Stimulated activated CD8-positive, alpha-beta memory T cell treated with anti-CD3 and anti-CD28 coated beads, Interleukin-4, amount 100 ng/mL, for 24 hours (primary cell): ENCODE measurements at places on chromosomes 3 and 15.

GRCh38 chr3:144585408-144585807, 613.8 kb downstream of the DIPK2A start:
- no peak for DNase-seq

GRCh38 chr3:124919756-124920155, 14.8 kb downstream of the MUC13 start:
- DNase-seq = no peak

- DNase-seq = peak; percentile 35
Measured at GRCh38 chr15:25710184-25710583, 152.9 kb downstream of the ATP10A start.

GRCh38 chr3:144953959-144954358, 982.3 kb downstream of the DIPK2A start:
- no peak for DNase-seq

GRCh38 chr15:90266061-90266431, 574 bp downstream of the NGRN start:
- peak; percentile 31 for DNase-seq

DNA sequence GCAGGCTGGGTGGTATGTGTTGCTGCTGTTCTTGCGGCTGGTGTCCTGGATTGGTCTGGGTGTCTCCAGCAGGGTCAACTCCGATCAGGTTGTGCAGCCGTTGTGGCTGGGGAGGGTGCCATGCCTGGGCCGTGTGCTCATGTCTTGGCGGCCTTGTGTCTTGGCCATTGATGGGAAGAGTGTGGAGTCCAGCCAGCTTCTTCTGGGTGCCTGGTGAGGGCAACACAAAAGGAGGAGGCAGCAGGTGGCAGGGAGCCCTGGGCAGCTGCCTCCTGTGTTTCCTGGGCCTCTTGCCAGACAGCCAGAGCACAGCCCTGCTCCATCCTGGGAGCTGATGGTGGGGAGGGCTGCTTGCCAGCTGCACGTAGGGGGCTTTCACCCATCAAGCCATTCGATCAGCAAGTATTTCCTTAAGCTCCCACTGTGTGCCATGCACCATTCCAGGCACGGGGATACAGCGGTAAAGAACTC, 4.3 kb downstream of the CHAC1 start:
- no peak for DNase-seq

DNA sequence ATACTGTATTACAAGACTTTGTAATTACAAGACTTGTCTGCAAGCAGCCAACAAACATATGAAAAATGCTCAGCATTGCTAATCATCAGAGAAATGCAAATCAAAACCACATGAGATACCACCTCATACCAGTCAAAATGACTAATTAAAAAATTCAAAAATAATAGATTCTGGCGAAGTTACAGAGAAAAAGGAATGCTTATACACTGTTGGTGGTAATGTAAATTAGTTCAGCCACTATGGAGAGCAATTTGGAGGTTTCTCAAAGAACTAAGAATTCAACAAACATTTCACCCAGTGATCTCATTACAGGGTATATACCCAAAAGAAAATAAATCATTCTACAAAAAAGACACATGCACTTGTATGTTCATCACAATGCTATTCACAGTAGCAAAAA, 617.5 kb upstream of the CCDC54 start:
- no peak for DNase-seq

DNA sequence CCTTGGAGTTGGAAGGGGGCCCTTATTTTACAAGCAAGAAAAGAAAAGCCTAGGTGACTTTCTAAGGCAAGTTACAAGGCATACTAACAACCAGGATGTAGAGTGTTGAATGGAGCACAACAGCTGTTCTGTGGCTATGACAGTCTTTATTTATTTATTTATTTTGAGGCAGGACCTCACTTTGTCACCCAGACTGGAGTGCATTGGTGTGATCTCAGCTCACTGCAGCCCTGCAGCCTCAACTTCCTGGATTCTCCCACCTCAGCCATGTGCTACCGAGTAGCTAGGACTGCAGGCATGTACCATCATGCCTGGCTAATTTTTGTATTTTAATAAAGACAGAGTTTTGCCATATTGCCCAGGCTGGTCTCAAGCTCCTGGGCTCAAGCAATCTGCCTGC, 973.4 kb downstream of the ROBO1 start:
- no peak for DNase-seq

DNA sequence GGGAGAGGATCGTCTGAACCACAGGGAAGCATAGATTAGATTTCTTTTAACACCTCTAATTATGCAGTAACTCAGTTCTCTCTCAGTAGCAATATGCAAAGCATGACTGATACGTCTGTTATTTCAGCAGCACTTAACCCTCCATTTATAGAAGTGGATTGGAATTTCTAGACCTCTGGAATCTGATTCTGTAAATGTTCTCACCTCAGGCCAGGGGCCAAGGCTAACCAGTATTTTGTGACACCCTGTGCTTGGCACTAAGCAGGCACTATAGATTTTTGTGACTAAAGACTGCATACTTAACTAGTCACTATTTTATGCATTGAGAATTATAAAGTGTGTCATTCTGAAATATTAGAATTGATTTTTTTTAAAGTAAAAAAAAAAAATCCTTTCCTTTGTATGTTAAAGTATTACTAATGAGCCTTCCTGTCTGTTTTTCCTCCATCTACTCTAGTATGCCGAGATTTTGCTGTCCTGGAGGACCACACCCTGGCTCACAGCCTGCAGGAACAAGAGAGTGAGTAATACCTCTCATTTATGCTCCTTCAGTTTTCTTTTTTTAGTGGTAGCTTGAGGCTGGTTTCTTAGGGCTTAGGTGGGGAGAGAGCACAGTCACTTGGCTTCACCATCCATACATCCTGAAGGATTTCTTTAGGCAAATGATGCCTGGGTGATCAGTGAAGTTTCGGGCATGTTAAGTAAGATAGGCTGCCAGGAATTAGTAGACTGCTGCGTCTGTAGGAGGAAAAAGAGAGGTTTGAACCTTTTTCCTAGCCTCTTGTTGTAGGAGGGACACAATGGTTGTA, 26.5 kb upstream of the UTS2B start:
- DNase-seq = no peak

DNA sequence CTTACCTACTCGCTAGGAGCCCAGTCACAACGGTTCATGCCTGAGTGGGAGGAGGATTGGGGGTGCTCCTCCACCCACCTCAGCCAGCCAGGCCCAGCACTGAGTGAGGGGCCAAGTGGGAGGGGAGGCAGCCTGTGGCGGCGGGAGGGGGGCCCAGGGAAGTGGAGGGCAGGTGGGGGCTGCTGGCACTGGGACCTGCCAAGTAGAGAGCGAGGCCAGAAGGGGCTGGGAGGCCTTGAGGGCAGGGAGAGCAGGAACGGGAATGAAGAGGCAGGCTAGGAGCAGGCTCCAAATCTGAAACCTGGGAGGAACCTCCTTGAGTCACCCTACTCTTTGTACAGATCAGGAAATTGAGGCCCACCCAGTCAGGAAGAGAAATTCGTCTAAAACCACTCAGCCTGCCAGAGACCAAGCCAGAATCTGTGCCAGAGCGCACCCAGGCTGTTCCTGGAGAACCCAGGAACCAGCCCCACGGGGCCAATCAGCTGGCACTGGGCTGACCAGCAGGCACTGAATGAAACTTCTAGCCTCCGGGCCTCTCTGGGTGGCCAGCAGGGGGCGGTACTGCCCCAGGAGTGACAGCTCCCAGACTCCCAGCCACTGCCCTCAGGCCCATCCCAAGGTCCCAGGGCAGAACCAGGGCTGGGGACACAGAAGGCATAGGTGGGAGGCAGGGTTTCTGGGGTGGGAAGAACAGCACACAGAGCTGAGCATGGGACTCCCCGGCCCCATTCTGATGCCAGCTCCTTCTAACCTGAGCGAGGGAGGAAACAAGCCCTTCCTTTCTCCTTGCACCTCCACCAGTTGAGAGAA, 14.8 kb upstream of the CYP11A1 start:
- peak; percentile 65 for DNase-seq

DNA sequence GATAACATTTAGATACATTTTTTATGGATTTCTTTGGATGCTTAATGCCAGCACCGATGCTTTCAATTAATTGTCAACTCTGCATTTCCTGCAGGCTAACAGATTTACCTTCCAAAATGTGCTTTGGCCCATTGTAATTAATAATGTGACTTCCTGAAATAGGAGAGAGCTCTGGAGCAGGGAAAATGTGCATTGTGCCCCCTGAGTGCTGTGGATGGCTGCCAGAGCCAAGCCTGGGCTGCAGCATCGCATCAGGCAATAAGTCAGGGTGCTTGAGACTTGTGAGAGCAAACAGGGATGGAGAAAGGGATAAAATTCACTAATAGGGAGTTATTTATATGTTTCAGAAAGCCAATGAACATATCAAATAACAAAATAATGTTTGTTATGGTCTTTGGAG, 133.8 kb downstream of the MOBP start:
- DNase-seq = no peak

DNA sequence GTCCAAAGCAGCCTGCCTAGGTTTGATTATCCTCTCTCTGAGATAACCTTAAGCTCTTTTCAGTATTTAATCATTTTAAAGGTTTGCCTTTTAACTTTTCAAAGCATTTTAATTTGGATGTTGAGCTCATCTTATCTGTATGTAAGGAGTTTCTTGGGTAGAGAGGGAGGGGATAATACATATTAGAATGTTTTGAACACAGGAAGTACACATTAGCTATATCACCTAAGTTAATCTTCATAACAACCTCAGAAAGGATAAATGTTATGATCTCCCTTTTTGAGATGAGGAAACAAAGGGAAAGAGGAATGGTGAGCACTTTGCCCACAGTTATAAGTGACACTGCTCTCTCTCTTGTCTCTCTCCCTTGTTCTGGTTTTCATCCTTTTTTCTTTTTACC, 2.2 kb upstream of the CD47 start:
- no peak for DNase-seq

DNA sequence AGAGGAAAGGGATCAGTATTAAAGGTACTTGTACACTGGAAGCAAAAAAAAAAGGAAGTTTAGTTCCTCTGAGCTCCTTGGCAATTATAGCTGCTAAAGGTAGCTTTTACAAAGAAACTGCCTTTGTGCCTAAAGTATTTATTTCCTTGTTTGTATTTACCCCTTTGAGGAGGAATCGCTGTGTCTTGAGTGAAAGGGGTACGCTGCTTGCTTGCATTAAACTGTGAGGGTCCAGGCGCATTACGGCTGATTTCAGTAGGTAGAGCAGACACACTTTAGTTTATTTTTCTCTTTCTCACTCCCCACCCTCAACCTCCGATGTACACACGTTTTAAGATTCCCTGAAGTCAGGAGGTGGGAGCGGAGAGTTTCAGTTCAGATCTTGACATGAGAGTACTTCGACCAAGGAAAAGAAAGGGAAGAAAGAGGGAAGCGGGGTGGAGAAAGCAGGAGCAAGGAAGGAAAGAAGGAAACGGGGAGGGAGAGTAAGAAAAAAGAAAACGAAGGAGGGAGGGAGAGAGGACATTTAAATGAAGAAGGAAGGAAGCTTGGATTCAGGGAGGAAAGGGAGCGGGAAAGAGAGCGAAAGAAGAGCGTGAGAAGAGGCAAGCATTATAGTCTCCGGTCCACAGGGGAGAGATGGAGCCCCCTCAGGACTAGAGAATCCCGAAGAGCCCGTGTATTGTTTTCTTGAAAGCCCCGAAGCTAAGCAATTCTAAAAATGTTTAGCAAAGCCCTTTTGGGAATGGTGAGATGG, 1.2 kb upstream of the MME start:
- no peak for DNase-seq

- DNase-seq = no peak
Measured at GRCh38 chr3:2540115-2540514, 441.4 kb downstream of the CNTN4 start.

DNA sequence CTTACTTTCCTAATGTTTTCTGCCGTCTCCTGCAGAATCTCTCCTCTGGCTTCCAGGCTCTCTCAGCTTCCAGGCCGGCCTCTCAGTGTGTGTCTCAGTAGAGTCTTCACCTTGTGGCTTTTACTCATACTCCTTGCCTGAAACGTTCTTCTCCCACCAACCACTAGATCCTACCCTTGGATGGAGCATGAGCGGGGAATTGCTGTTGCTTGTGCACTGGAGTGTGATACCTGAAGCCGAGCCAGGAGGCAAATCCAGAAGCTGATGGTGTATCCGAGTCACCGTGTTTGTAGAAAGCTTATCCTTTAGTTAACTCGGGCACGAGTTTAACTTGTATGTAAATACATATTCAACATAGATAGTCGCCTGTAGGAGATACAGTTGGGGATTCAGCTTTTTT, 285.0 kb upstream of the C2CD4B start:
- DNase-seq = no peak

DNA sequence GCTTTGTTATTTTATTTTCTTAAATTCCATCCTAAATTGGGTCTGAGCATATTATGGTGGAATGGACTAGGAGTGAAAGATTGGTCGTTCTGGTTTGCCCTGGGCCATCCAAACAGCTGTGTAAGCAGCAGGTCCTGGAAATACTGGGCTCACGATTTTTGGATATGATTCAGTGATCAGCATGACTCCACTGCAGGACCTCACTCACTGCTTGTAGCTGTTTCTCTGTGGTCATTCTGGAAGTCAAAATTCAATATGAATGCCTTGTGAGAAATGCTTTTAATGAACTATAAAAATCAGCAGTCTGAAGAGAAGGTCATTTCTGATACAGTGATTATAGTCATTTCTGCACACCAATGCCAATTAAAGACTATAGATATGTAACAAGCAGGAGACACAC, 185.0 kb downstream of the RBMS3 start:
- no peak for DNase-seq

GRCh38 chr3:44301746-44302145, 36.8 kb upstream of the TCAIM start:
- DNase-seq = no peak

DNA sequence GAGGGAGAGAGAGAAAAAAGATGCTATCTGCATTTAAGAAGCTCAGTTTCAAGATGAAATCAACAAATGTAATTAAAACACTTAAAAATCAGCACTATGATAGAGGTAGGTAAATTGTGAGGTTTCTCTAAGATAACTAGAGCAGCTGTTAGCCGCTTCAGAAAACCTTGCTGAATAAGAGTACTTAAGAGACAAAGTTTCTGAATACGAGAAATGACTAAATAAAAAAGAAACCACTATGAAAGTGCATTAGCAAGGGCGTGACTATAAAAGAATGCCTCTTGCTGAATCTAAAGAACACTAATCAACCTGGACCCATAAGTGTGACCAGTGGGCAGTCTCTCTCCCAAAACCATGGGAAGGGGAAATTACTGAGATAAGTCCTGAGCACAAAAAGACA, 41.8 kb downstream of the IQCB1 start:
- DNase-seq = no peak

DNA sequence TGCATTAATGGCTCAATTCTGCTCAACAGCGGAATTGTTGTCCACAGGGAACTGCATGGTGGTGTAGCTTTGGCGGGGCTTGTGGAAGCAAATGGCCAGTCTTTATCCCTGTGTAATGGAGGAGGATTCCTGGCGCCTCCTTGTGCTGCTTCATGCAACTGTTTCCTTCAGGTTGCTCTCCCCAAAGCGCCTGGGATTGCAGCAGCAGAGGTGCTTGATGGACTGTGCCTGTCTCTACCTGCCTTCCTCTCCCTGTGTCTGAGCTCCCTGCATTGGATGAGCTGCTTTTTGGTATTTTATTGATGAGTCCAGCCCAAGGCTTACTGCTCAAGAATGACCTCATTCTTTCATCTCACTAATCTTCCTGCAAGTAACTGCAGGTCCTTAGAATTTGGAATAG, 72.9 kb upstream of the NDN start:
- DNase-seq = no peak
